NCI-H2107 (cell line): ENCODE measurements at places on chromosomes 5 and 9.

GRCh38 chr5:175470781-175471180 lies 7.6 kb upstream of the SFXN1 start:
- no peak for DNase-seq

DNA sequence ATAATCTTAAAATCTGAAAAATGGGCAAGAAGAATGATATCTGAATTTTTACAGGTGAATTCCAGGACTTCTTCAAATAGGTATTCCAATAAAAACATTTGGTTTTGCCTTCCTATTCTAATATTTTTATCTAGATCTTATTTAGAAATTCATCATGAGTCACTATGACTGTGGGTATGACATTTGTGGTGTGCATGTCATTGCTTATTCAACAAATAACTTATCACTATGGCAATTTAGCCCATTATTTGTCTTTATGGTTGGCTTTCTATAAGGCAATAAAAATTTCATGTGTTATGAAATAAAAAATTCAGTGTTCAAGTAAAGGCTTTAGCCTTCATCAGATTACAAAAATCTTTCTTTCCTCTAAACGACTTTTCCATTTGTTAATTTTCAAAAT lies 1139.6 kb upstream of the NUDT12 start:
- no peak for DNase-seq

DNA sequence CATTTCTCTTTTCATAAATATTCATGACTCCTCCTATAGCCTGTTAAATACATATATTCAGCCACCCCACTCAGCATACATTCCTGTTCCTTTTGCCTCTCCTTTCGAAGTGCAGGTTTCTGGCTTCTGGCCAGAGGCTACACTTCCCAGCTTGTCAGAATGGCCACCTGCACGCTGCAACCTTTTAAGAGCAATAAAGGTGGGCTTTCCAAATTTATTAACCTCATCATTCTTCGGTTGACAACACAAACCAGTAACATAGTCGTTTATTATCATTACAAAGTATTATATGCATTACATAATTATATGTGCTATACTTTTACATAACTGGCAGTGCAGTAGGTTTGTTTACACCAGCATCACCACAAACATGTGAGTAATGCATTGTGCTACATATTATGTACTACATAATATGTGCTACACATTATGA lies 16.5 kb upstream of the TMEM171 start:
- no peak for DNase-seq

DNA sequence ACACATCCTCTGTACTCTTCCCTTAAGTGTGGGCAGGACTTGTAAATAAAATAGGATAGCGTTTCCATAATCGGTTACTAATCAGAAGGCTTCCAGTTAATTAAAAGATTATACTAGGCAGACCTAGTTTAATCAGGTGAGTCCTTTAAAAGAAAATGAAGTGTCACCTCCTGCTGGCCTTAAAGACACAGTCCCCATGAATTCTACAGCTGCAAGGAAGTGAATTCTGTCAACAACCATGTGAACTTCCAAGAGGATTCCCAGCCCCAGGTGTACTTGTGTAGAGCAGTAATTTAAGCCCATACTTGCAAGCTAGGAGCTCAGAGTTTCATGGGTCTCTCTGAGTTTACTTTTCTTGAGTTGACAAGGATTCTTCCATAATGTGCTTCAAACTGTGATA lies 918.3 kb downstream of the DTWD2 start:
- no peak for DNase-seq

DNA sequence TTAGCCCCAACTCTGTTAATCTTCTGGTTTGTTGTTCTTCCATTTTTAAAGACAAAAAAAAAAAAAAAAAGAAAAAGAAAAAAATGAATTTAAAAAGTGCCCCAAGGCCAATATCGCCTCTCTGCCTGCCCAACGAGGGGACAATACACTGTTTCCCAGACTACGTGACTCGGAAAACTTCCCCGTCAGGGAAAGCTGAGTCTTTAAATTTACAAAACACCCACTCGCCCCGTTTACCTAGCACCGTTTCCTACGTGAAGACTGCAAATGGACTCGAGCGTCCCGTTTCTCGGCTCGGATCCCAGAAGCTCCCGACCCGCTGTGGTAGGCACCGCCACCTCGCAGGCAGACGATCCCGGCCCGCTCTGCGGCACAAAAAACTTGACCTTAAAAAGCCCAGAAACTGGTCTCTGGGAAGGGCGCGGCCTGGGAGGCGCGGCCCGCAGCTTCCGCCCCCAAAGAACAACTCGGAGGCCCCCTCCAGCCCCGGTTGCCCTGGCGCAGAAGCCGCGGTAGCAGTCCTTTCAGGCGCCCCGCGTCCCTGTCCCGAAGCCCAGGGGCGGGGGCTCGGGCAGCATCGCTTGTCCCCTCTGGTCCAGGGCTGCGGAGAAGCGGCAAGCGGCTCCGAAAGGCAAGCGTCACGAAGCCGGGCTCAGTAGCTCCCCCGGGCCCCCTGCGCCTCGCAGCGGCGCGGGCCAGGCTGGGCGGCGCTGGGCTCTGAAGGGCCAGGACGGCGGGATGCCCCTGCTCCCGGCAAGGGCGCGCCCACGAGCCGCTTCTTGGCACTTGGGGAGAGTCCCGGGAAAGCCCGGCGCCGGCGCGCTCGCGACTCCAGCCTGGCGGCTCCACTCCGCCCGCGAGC lies at the start of gene GCNT4:
TSS of gene GCNT4 (minus strand) at position 367 of the 862 bp plus-strand sequence. CDS start 22,521 bp downstream, outside the sequence.
- no peak for DNase-seq

- no peak for DNase-seq
Measured at GRCh38 chr5:135635451-135635850, 56.7 kb upstream of the CXCL14 start.

GRCh38 chr5:158265931-158266700 lies 407.2 kb upstream of the CLINT1 start:
- no peak for DNase-seq

DNA sequence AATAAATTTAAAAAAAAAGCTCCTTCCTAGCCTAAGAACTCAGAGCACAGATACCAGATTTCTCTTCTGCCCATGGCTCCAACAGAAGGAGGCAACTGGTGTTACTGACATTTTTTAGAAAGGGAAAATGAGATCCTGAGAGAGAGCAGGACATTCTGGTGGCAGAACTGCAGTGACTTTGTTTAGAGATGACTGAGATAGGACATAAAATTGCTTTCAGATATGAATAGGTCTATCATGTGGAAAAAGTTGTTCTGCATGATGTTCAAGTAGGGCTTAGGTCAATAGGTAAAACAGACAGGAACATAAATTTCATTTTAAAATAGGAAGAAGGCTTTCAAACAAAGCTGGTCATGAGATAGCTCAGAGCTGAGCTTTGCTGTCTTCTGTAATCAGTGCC lies 49.6 kb downstream of the NIPAL4 start:
- no peak for DNase-seq

GRCh38 chr5:168788107-168788506 lies 208.9 kb upstream of the PANK3 start:
- no peak for DNase-seq

- DNase-seq, result no peak
Measured at GRCh38 chr9:79390077-79390698, 181.6 kb upstream of the TLE4 start.

DNA sequence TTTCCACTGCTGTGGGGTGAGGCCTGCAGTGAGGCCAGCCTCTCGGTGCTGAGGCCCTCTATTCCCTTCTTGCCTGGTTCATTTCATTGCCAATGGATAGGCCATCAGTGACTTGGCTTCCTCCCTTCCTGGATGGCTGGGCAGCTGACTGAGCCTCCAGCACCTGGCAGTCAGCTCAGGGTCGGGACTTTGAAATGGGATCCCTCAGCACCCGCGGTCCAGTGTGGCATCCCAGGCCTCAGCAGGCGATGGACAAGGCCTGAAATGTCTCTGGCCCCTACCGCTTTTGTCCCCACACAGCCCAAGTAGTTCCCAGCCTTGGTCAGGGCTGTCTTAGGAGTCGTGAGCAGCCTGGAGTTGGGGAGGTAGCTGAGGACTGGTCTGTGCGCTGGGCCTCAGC lies 17.2 kb downstream of the NDST1 start:
- no peak for DNase-seq

GRCh38 chr5:179284751-179285631 lies 60.3 kb downstream of the ADAMTS2 start:
- DNase-seq, result no peak

DNA sequence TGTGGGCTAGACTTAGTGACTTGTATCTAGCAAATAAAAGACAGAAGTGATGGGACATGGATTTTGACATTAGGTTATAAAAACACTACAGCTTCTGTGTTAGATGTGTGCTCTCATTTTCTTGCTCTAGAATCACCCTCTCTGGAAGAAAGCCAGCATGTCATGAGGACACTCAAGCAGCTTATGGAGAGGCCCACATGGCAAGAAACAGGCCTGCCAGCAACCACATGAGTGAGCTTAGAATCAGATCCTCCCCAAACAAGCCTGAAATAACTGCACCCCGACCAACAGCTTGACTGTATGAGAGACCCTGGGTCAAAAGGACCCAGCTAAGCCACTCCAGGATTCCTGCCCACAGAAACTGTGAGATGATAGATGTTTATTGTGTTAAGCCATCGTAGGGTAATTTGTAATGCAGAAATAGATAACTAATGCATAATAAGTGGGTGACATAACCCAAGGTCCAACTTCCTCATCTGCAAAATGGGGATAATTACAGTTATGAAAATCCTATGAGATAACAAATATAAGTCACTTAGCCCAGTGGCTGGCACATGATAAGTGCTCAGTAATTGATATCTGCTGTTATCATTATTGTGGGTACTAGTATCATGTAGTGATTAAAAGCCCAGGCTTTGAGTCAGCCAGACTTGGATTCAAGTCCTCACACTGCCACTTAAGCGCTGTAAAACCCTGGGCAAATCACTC lies 86.5 kb downstream of the KLHL3 start:
- peak; percentile 18 for DNase-seq

GRCh38 chr5:6118691-6119090 lies 259.7 kb downstream of the MED10 start:
- no peak for DNase-seq

- no peak for DNase-seq
Measured at GRCh38 chr5:103366918-103367549, 108.5 kb downstream of the MACIR start.

DNA sequence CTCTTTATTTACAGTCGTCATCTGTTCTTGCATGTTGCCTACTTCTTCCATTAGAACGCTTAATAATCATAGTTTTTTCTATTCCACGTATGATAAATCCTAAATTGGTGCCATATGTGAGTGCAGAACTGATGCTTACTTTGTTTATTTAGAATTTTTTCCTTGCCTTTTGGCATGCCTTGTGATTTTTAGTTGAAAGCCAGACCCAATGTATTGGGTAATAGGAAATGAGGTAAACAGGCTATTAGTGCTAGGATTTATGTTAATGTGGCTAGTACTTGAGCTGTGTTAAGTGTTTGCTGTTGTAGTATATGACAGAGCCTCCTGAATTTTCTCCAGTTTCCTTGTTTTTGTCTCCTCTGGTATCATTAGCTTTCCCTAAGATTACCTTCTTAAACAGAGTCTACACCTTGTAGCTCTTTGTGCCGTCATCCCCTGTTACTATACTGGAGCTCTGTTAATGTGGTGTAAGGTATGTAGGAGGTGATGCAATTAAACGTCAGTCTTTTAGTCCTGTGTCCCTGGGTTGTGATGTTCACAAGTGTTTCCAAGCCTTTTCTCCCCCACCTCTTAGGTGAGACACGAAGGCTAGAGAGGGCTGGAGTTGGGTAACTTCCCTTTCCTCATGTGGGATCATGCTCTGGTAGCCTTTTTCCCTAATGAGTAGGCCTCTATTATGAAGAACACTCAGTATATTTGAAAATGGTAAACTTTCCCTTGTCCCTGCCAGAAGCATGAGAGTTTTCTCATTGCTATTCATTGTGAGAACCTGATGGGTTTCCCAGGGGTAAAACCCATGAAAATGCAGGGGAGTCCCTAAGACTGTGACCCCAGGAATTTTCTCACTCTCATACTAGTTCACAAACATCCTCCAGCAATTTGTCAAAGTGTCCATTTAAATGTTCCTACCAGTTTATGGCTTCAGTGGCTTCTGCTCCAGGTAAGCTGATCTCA lies 21.2 kb downstream of the SPATA31D3 start:
- DNase-seq, result no peak

GRCh38 chr9:107703651-107704050 lies 214.1 kb upstream of the KLF4 start:
- DNase-seq, result no peak

DNA sequence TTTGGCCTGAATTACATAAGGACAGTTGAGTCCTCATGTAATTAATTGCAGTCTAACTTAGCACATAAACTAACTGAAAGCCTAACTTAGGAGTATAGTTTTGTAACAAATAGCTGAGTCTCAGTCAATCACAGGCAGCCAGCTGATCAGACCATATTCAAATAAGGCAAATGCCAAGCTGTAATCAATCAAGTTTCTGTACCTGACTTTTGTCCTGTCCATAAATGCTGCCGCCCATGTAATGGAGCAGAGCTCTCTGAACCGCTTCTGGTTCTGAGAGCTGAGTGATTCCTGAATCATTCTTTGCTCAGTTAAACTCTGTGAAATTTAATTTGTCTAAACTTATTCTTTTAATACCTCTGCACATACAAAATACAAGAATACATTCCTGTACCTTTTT lies 104.8 kb downstream of the TSSK1B start:
- no peak for DNase-seq

DNA sequence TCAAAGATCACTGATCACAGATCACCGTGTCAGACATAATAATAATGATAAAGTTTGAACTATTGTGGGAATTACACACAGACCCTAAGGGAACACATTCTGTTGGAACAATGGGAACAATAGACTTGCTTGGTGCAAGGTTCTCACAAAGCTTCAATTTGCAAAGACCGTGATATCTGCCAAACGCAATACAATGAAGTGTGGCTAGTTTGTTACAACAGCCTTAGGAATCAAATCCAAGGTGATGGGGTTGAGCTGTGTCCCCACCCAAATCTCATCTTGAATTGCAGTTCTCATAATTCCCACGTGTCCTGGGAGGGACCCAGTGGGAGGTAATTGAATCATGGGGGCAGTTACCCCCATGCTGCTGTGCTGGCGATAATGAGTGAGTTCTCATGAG lies 20.8 kb downstream of the KYAT1 start:
- no peak for DNase-seq

GRCh38 chr5:79575996-79576395 lies 36.2 kb upstream of the TENT2 start:
- no peak for DNase-seq

GRCh38 chr5:129460936-129461710 lies 1.0 kb downstream of the ADAMTS19 start:
- DNase-seq, result no peak

GRCh38 chr5:103280967-103281366 lies 22.4 kb downstream of the MACIR start:
- no peak for DNase-seq

- no peak for DNase-seq
Measured at GRCh38 chr5:133708331-133708850, 96.0 kb upstream of the FSTL4 start.

- DNase-seq, result no peak
Measured at GRCh38 chr5:103624035-103624480, 61.5 kb upstream of the NUDT12 start.

GRCh38 chr5:14165375-14166106 lies 22.4 kb downstream of the TRIO start:
- DNase-seq, result no peak

- no peak for DNase-seq
Measured at GRCh38 chr9:117739206-117739605, 35.0 kb downstream of the TLR4 start.
